ENCODE measurements at places on chromosomes 4 and X.

DNA sequence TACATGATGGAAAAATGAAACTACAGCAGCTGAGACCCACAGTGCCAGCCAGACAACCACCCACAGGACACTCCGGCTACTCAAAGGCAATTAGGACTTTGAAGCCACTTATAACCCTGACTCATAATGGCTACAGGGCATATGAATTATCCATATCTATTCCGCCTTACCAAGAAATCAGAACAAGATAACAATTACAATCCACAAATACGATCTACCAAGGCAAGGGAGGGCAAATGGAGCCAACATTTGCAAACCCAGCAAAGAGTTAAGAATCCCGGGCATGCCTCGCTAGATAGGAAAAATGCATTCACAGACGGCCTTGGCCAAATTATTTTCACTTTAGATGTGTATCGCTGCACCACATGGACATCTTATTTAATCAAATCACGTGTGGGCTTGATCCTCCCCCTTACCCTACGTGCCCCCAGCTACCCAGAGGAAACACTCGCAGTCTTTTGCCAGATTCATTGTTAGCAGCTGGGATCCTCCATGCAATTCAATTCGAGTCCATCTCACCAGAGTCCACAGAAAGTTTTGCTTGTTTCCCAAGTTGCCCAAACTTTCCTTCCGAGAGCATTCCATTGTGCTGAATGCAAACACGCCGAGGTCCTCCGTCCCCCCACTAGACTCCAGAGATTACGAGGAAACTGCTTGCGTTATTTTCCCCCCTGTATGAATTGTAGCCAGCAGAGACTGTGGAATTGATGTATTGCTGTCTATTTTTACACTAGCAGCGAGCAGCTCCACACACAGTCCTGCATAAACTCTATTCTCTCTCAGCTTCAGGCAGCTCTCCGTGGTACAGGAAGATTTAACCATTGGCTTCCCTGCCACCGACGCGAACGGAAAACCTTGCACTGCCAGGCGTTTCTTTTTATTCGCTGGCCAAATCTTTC, 1.2 kb downstream of the PPARGC1A start:
- DNase-seq, result no peak

DNA sequence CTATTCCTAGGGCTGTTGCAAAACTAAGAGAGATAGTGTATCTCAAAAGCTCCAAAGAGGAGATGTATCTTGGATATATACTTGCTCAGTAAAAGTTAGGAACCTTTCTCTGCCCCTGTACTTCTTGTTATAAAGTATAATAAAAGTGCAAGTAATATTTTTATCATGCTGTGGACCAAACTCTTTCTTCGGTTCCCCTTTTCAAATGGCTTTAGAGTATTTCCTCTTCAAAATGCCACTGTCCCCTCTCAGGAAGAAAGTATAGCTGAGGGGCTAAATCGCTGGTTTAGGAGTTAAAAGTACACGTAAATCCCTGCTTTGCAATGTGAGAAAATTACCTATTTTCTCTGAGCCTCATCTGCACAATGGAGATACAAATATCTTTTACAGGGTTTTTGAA, 169.1 kb upstream of the FTHL17 start:
- DNase-seq, result peak; percentile 3

GRCh38 chr4:32396507-32397070, 1676.4 kb downstream of the PCDH7 start:
- DNase-seq, result no peak

DNA sequence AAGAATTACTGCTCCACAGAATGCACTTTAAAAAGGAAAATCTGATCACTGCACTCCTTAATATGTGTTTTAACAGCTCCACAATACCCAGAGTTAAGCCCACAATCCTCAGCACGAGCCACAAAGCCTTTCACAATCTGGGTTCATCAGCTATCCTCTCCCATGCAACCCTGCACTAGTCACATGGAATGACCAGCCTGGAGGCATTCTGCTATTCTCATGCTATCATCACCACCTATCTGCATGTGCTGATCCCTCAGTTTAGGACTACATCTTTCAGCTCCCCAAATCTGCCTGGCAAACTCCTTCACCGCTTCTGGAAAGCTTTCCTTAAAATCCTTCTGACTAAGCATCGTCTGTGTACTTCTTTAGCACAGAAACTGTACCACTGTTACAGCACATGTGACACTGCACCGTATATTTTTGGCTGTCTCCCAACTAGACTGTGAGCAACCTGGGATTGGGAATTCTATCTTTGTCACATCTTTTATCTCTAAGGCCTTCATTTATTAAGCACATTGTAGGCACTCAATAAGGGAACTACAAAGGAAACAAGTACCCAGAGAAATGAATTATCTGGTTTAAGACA, 18.3 kb upstream of the EIF1AX start:
- no peak for DNase-seq

GRCh38 chr4:34466411-34466810, 1777.9 kb downstream of the ARAP2 start:
- DNase-seq, result no peak

DNA sequence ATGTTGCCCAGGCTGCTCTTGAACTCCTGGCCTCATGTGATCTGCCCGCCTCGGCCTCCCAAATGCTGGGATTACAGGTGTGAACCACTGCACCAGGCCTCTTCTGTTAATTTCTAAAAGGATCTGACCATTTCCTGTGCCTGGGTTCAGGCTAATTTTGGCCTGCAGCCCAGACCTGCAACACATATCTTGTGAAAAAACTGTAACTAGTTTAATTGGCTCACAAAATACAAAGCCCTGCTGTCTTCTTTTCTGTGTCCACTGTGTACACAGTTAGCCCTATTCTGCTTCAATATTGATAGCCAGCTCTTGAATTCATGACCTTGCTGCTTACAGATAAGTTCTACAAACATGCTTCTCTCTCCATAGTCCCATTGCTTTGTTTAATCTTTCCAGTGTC, 753.5 kb downstream of the PDHA2 start:
- DNase-seq, result no peak

DNA sequence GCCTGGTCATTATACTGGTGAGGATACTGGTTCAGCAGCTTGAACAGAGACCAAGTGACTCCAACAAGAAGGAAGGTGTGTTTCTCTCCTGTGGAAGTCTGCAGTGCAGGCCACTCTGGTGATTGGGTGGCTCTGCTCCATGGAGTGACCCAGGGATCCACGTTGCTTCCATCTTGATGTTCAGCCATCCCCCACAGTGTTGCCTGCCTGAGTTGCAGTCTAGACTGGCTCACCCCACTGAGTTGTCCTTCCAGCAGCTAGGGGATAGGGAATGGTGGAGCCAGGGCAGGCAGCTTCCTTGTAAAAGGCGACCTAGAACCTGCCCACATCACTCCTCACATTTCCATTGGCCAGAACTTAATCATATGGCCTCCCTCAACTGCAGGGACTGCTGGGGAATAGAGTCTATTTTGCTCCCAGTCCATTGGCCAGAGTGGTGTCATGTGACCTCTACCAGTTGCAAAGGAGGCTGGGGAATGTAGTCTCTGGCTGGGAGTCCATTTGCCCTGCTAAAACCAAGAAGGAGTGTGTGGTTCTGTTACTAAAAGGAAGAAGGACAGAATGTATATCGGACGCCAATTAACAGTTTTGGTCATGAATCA, 8.0 kb downstream of the MAN2B2 start:
- no peak for DNase-seq

GRCh38 chr4:187218705-187219245, 495.1 kb upstream of the FAT1 start:
- no peak for DNase-seq

DNA sequence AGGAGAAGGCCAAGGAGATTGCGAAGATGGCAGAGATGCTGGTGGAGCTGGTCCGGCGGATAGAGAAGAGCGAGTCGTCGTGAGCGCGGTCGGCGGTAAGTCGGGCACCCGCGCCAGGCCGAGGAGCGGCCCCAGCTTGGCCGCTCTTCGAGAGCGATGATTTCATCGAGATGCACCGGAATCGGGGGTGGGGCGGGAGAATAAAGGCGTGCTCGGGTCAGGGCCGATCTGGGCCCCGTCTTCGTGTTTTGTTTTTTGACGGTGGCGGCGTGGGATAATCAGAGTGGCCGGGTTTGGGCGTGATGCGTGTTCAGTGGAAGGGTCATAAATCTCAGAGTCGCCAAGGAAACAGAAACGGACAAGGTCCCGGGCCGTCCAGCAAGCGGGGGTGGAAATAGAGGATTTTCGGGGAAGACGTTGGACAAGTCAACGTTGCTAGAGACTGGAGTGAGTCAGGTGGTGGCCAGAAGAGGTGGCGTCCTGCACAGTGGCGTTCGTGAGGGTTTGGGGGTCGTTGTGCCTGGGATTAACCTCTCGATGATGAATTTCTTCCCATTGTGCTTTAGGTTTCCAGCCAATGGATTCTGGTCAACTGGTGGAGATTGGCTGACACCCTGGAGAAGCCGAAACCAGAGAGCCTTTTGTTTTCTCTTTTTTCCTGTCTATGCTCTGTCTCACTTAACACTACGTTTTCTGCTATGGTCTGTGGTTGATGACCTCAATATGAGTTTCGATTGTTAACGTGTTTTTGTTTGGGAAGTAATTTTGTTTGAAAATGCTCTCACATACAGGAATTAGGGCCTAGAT, 882 bp downstream of the MRFAP1 start:
- DNase-seq, result peak; percentile 74

DNA sequence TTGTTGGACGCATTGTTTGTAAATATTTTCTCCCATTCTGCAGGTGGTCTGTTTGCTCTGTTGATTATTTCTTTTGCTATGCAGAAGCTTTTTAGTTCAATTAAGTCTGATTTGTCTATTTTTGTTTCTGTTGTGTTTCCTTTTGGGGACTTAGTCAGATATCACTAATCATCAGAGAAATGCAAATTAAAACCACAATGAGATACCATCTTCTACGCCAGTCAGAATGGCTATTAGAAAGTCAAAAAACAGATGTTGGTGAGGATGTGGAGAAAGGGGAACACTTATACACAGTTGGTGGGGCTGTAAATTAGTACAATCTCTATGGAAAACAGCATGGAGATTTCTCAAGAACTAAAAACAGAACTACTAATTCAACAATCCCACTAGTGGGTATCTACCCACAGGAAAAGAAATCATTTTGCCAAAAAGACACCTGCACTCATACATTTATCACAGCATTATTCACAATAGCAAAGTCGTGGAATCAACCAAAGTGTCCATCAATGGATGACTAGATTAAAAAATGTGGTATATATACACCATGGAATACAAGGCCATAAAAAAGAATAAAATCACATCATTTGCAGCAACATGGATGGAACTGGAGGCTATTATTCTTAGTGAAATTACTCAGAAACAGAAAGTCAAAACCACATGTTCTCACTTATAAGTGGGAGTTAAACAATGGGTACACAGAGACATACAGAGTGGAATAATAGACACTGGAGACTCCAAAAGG, 8.1 kb downstream of the COQ2 start:
- DNase-seq, result no peak

DNA sequence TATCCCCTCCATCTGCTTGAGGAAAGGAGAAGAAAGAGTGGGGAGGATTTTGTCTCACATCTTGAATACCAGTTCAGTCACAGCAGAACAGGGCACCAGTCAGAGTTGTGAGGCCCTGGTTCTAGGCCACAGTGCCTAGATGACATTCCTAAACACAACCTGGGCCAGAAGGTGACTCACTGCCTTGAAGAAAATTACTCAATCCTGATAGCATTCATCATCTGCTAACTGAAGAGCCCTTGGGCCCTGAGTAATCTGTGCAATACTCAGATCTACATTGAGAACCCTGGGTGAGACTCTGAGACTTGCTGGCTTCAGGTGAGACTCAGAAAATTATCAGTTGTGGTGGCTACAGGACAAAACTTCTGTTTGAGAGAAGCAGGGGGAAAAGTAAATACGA, 20.5 kb upstream of the PRR32 start:
- DNase-seq, result no peak

- no peak for DNase-seq
Observed at GRCh38 chr4:1115528-1116293, 2.3 kb upstream of the RNF212 start.

DNA sequence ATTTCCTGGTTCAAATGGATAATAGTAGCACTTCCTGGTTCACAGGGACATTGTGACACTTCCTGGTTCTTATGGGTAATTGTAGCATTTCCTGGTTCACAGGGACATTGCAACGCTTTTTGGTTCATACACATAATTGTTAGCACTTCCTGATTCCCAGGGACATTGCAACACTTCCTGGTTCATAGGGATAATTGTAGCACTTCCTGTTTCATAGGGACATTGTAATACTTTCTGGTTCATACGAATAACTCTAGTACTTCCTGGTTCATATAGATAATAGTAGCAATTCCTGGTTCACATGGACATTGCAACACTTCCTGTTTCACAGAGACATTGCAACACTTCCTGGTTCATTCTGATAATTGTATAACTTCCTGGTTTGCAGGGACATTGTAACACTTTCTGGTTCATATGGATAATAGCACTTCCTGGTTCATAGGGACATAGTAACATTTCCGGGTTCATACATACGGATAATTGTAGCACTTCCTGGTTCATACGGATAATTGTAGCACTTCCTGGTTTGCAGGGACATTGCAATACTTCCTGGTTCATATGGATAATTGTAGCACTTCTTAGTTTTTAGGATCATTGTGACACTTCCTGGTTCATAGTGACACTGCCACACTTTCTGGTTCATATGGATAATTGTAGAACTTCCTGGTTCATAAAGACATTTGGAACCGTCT, 61.6 kb upstream of the CD99 start:
- DNase-seq, result no peak

- DNase-seq, result no peak
Observed at GRCh38 chr4:13733817-13734216, 106.3 kb upstream of the BOD1L1 start.

DNA sequence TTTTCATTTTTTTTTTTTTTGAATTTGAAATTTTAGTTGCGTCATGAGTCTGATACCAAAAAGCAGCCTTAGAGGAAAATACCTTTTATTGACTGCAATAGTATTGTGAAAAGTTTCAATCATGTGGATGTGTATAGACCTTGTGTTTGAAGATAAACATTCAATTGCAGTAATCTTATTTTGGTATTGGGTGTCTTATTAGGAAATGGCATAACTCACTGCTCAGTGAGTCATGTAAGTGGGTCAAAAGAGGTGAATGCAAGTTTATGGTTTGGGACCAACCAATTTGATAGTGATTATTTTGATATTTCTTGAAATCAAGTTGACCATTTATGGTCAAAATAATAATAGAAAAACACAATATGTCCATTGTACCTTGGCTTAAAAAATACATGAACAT, 627.8 kb upstream of the SLIT2 start:
- DNase-seq, result no peak

DNA sequence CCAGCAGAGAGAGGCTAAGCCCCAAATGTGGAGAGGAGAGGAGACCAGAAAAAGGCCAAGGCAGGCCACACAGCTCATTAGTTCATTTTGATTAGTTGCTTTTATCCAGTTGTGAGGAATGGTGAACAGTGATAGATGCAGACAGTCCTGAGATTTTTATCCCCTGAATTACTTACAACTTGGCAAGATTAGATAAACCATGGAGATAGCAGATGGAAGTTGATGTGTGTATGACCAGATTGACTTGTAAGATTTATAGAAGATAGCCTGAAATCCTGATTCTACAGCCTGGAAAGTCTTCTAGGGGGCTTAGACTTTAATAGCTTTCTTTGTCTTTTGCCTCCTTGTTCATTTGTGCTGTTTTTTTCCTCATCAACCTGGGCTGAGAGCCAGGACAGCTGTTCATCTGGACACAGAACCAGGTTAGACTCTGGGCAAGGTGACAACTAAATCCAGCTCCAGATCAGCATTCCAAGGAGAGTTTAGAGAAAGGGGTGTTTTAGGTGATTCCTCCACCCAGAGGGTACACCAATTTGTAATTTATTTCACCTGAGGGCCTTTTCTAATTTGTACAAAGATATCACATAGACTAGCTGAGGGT, 215.5 kb downstream of the SPATA18 start:
- no peak for DNase-seq
